ENCODE measurements at places on chromosomes 6 and 20. TPM values are rescaled to one million over a fixed set of nuclear protein-coding genes. Genes with fewer than 3 reads are reported as not detected.

The C20orf202 gene
- total RNA-seq, result 1.4 TPM

The VSTM2L gene
- total RNA-seq, result 3.6 TPM

The CDC25B gene
- total RNA-seq, result 15.1 TPM

The CRISP1 gene
- total RNA-seq, result not detected

The HMGCLL1 gene
- total RNA-seq, result 4.8 TPM

The DEFB132 gene
- total RNA-seq, result not detected

The SCUBE3 gene
- 6.1 TPM for total RNA-seq

GRCh38 chr20:717832-718231 lies 42.2 kb upstream of the SCRT2 start:
- no peak for DNase-seq
- no peaks in the 10 kb centered on the region for H3K4me1 ChIP-seq
- H3K36me3 ChIP-seq, result no peaks in the 10 kb centered on the region
- H3K27me3 ChIP-seq, result peaks cover 5% of the 10 kb centered on the region
- H3K4me3 ChIP-seq, result no peak overlapping the region
- H3K27ac ChIP-seq, result no peak overlapping the region

GRCh38 chr6:118473266-118473665 lies 74.8 kb upstream of the PLN start:
- H3K4me3 ChIP-seq, result no peak overlapping the region
- DNase-seq, result no peak
- H3K4me1 ChIP-seq, result no peaks in the 10 kb centered on the region
- no peaks in the 10 kb centered on the region for H3K36me3 ChIP-seq
- no peaks in the 10 kb centered on the region for H3K27me3 ChIP-seq
- no peak overlapping the region for H3K27ac ChIP-seq

DNA sequence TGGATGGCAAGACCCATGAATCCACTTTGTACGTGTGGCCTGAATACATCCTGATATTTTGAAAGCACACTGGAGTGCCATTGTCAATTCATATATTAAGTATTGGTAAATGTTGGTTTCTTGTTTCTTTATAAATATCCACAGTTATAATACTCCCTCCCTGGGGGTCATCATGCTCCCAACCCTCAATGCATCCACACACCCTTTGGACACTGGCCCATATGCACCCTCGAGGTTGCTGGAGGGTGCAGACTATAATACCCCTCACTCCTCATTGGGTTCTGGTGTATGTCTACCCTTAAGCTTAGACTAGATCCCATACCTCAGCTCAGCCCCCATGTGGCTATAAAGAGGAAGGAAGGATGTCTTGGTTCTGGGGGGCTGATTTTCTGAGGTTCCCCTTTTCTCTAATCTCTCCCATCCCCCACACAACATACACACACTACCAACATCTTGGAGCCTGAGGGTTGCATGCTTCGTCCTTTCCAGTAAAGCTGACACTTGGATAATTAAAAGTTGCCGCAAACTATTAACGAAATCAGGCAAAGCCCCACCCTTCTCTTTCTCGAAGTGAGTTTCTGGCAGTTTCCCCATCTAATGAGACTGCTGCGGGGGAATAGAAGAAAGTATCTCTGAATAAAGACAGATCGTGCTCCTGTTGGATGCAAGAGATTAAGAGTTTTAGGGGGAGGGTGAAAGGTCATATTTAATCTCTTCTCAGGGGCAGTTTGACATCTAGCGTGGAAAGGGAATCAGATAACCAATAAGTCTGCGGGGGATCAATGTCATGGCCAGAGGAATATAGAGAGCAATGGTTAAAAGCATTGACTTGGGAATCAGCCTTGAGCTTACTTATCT lies 7.4 kb downstream of the PIM1 start:
- no peak overlapping the region for H3K4me3 ChIP-seq
- no peaks in the 10 kb centered on the region for H3K27me3 ChIP-seq

GRCh38 chr6:148827416-148828045 lies 80.7 kb downstream of the UST start:
- no peak overlapping the region for H3K27ac ChIP-seq
- no peaks in the 10 kb centered on the region for H3K4me1 ChIP-seq
- H3K4me3 ChIP-seq, result no peak overlapping the region
- DNase-seq, result no peak
- no peaks in the 10 kb centered on the region for H3K36me3 ChIP-seq
- no peaks in the 10 kb centered on the region for H3K27me3 ChIP-seq

DNA sequence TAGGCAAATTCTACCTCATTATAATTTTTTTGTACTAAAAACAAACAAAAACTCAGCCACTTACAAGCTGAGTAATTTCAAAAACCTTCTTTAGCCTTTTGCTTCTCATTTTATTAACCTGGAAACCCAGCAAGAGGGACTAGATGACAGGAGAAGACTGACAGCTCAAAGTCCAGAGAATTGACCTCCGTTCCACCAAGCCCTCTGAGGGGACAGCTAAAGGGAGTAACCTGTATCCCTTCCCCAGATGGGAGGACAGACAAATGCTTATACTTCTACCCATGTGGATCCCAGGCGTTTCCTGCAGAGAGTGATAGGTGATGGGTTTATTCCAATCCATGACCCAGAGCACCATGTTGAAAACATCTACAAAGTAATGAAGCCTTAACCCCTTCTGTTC lies 18.5 kb upstream of the MTRES1 start:
- no peaks in the 10 kb centered on the region for H3K4me1 ChIP-seq
- DNase-seq, result no peak
- H3K4me3 ChIP-seq, result no peak overlapping the region
- H3K27ac ChIP-seq, result no peak overlapping the region
- H3K36me3 ChIP-seq, result no peaks in the 10 kb centered on the region
- no peaks in the 10 kb centered on the region for H3K27me3 ChIP-seq

DNA sequence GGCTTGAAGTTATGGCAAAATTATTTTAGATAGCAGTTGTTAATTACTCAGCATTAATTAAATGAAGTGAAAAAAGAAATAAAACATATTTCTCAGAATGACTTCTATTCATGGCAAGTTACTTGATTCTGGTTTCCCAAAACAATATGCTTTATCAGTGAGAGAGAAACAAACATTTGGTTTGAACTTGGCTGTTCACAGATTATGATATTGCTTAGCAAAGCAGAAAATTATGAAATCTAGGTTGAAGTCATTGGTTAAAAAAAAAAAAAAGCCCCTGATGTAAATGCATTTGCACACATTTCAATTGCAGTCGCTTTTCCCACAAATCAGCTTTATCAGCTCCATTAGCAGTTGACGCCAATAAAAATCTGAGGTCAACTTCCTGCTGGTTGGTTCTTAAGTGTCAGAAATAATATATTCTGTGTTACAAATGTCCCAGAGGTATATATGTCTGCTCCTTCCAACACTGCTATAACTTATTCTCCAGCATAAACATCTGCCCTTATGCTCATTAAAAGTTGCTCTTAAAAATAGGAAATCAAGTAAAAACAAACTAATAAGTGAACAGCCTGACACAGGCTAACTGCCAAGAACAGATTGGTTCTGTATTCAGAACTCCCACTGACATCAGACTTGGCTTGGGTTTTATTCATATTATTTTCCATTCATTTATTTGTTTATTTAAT lies 275.4 kb downstream of the PHF3 start:
- no peaks in the 10 kb centered on the region for H3K27me3 ChIP-seq
- H3K4me3 ChIP-seq, result no peak overlapping the region
- H3K4me1 ChIP-seq, result no peaks in the 10 kb centered on the region
- H3K27ac ChIP-seq, result no peak overlapping the region

GRCh38 chr6:114521926-114522325 lies 179.1 kb upstream of the HS3ST5 start:
- H3K27me3 ChIP-seq, result no peaks in the 10 kb centered on the region
- no peaks in the 10 kb centered on the region for H3K4me1 ChIP-seq
- no peak for DNase-seq
- H3K36me3 ChIP-seq, result no peaks in the 10 kb centered on the region
- H3K4me3 ChIP-seq, result no peak overlapping the region

- no peak for DNase-seq
- no peak overlapping the region for H3K4me3 ChIP-seq
- H3K36me3 ChIP-seq, result no peaks in the 10 kb centered on the region
- no peaks in the 10 kb centered on the region for H3K4me1 ChIP-seq
- no peaks in the 10 kb centered on the region for H3K27me3 ChIP-seq
- H3K27ac ChIP-seq, result no peak overlapping the region
These were observed 43.2 kb upstream of the NOTCH4 start for GRCh38 chr6:32267035-32267434.

All from hepatocyte (in vitro differentiated cells).